Gastrocnemius medialis (tissue), 4 donors: ENCODE measurements at places on chromosomes 3 and 15. TPM values are rescaled to one million over a fixed set of nuclear protein-coding genes. Genes with fewer than 3 reads are reported as not detected.

GRCh38 chr15:83030021-83030420, 18.6 kb upstream of the C15orf40 start:
- H3K36me3 ChIP-seq, result peaks cover 36% of the 10 kb centered on the region
- H3K27ac ChIP-seq, result no peak overlapping the region
- H3K4me1 ChIP-seq, result no peaks in the 10 kb centered on the region
- no peaks in the 10 kb centered on the region for H3K27me3 ChIP-seq
- no peak for DNase-seq

GRCh38 chr3:101758224-101758623, 20.8 kb upstream of the NXPE3 start:
- H3K27ac ChIP-seq, result no peak overlapping the region
- no peak overlapping the region for H3K4me3 ChIP-seq
- no peaks in the 10 kb centered on the region for H3K36me3 ChIP-seq
- H3K27me3 ChIP-seq, result no peaks in the 10 kb centered on the region
- H3K4me1 ChIP-seq, result no peaks in the 10 kb centered on the region

- no peaks in the 10 kb centered on the region for H3K36me3 ChIP-seq
- peak overlapping the region; percentile 78 for H3K4me3 ChIP-seq
- no peaks in the 10 kb centered on the region for H3K27me3 ChIP-seq
- H3K27ac ChIP-seq, result peak overlapping the region; percentile 98
- DNase-seq, result no peak
- peaks cover 35% of the 10 kb centered on the region for H3K4me1 ChIP-seq
Observed at GRCh38 chr3:42804831-42805132, 492 bp upstream of the HIGD1A start.

- no peaks in the 10 kb centered on the region for H3K4me1 ChIP-seq
- H3K27ac ChIP-seq, result no peak overlapping the region
- DNase-seq, result no peak
- no peaks in the 10 kb centered on the region for H3K36me3 ChIP-seq
- no peak overlapping the region for H3K4me3 ChIP-seq
Observed at GRCh38 chr3:40920041-40920440, 279.3 kb upstream of the CTNNB1 start.

- H3K4me3 ChIP-seq, result no peak overlapping the region
- peaks cover 3% of the 10 kb centered on the region for H3K4me1 ChIP-seq
- no peak overlapping the region for H3K27ac ChIP-seq
Observed at GRCh38 chr3:14274999-14275961, 96.7 kb downstream of the LSM3 start.

- no peak overlapping the region for H3K4me3 ChIP-seq
- no peaks in the 10 kb centered on the region for H3K36me3 ChIP-seq
- DNase-seq, result no peak
- H3K4me1 ChIP-seq, result no peaks in the 10 kb centered on the region
- no peak overlapping the region for H3K27ac ChIP-seq
- H3K27me3 ChIP-seq, result no peaks in the 10 kb centered on the region
Observed at GRCh38 chr15:87962428-87962827, 294.1 kb downstream of the NTRK3 start.

HAPLN3 gene
- total RNA-seq, result 2.1 TPM
